ENCODE measurements at places on chromosomes 1 and 21.

GRCh38 chr1:90614872-90615271 lies 102.2 kb downstream of the BARHL2 start:
- DNase-seq, result no peak

- no peak for DNase-seq
These were observed 20.7 kb upstream of the LAX1 start for GRCh38 chr1:203744075-203744972.

GRCh38 chr1:244815600-244816099 lies 19.8 kb upstream of the COX20 start:
- no peak for DNase-seq

GRCh38 chr1:28118640-28119307 lies 30.4 kb upstream of the EYA3 start:
- no peak for DNase-seq

DNA sequence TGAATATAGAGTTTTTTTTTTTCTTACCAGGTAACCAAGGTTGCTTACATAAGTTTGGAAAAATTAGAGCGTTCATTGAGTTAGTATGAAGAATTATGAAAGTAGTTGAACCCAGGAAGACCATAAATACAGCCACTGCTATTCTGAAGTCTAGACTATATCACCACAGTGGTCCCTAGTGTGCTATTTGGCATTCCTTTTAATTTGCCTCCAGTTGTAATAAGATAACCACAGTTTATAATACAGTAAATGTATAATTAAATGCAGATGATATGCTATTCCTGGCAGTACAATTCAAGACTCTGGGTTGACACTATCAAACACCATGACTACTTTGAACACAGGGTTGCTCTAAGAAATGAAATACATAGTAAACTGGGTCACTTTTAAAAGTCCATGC lies 270.5 kb downstream of the BRINP2 start:
- DNase-seq, result no peak
